Naive thymus-derived CD4-positive, alpha-beta T cell (primary cell): ENCODE measurements at places on chromosomes 11 and 22. TPM values are rescaled to one million over a fixed set of nuclear protein-coding genes. Genes with fewer than 3 reads are reported as not detected.

Gene OR52A1
- total RNA-seq: not detected

Gene MFRP
- total RNA-seq: not detected

Gene TRIM49D2
- not detected for total RNA-seq

Gene POTEH
- not detected for total RNA-seq

Gene SLC1A2
- 0.24 TPM for total RNA-seq

Gene MDK
- total RNA-seq: 5.5 and 5.9 TPM in 2 replicates

Gene C11orf21
- 29.3 and 33.9 TPM in 2 replicates for total RNA-seq

Gene APLNR
- total RNA-seq: not detected
